ENCODE measurements at places on chromosomes 3 and 15.

- DNase-seq = no peak
Observed at GRCh38 chr3:148100476-148100875, 597.2 kb upstream of the AGTR1 start.

- no peak for DNase-seq
Observed at GRCh38 chr3:27578032-27578431, 93.8 kb upstream of the SLC4A7 start.

- DNase-seq = peak; percentile 30
Observed at GRCh38 chr3:143814443-143814889, 33.8 kb downstream of the SLC9A9 start.

- no peak for DNase-seq
Observed at GRCh38 chr3:89580859-89581258, 473.4 kb downstream of the EPHA3 start.

- DNase-seq = no peak
Observed at GRCh38 chr3:58386626-58387365, 46.8 kb downstream of the PDHB start.

- no peak for DNase-seq
Observed at GRCh38 chr15:42375252-42375651, 16.0 kb downstream of the CAPN3 start.

GRCh38 chr15:46636206-46636605 lies 1001.4 kb downstream of the SQOR start:
- no peak for DNase-seq

DNA sequence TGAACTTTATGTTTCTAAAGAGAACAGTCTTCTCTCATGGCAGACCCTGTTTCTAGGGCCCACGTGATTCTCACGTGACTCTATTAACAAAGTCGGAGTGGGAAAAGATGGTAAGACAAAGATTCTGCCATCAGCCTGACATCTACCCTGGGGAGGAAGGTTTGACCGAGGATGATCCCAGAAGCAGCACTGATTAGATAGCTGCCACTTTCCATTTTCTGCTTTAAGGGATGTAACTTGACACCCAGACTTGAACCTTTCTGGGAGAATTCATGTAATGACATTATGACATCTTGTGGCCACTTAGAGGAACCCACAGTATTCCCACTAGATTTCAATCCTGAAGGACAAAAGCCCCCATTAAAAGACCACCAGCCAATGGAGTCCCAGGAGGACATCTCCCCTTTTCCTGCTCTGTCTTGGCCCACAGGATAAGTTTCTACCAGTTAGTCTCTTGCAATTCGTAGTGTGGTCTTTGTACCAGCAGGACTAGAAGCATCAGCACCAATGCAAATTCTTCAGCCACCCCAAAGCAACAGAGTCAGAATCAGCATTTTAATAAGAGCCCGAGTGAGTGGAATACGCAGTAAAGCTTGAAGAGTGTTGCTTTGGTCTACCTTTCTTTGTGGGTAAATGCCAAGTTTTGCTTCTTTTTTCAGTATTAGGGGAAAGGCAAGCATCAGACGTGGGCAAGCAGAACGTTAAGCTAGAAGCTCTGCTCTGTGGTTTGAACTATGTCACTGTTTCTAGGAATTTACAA lies 480.5 kb upstream of the PROK2 start:
- DNase-seq = no peak

DNA sequence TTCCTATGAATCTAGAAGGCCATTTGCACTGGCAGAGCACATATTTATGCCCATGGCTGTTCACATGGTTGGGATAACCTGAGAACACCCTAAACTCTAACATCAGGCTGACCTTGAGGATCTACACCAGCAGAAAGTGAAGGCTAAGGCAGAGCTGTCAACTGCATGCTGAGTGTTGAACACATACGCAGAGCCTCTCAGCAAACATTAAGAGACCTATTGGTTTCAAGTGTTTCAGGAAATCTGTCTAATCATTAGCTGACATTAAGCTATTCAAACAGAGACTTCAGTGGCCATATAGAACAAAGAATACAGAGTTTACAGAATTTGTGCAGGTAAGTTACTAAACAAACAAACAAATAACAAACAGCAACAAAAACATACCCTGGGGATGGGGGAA lies 16.1 kb upstream of the SEC61A1 start:
- DNase-seq = no peak

DNA sequence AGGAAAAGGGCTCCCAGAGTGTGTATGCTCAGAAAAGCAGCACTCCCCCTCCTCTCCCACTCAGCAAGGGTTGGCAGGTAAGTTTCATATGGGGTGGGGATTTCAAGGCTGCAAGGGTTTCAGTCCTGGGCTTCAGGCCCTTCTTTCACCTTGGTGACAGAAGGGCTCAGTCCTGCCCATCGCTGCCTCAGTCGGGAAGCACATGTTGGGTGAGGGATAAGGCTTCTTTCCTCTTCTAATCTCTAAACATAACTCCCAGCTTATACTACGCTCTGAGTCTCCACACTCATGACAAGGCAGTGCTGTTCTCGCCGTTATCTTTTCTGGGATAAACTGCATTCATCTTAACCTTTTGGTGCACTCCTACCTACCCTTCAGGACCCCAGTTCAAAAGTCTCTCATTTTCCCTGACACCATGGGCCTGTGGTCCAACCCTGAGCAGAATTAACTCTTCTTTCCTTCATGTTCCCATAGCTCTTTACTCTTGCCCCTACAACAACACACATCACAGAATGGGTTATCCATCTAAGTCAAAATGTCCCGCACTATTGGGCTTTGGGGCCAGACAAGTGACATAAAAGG lies 17.0 kb downstream of the RAB43 start:
- no peak for DNase-seq

GRCh38 chr3:71104556-71104955 lies 479.0 kb downstream of the FOXP1 start:
- no peak for DNase-seq

- no peak for DNase-seq
Observed at GRCh38 chr15:47507221-47507985, 209.9 kb upstream of the SEMA6D start.

- peak; percentile 35 for DNase-seq
Observed at GRCh38 chr3:193788189-193788991, 195.4 kb downstream of the OPA1 start.

DNA sequence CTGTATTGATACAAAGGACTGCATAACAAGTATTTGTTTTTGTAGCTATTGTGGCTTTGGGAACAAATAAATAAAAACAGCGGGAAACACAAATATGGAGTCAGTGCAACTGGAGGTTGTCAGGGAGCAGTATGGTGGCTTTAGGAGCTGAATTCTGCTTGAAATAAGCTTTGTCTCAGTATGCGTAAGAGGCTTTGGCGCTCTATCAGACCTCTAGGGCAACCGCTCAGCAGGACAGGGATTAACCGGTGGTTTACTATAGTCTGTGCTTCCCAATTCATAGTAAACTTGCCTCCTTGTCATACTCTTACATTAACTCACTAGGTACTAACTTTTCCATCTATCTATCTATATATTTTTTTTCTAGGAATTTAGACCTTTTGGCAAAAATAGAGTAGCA lies 104.6 kb downstream of the ZIC1 start:
- no peak for DNase-seq

DNA sequence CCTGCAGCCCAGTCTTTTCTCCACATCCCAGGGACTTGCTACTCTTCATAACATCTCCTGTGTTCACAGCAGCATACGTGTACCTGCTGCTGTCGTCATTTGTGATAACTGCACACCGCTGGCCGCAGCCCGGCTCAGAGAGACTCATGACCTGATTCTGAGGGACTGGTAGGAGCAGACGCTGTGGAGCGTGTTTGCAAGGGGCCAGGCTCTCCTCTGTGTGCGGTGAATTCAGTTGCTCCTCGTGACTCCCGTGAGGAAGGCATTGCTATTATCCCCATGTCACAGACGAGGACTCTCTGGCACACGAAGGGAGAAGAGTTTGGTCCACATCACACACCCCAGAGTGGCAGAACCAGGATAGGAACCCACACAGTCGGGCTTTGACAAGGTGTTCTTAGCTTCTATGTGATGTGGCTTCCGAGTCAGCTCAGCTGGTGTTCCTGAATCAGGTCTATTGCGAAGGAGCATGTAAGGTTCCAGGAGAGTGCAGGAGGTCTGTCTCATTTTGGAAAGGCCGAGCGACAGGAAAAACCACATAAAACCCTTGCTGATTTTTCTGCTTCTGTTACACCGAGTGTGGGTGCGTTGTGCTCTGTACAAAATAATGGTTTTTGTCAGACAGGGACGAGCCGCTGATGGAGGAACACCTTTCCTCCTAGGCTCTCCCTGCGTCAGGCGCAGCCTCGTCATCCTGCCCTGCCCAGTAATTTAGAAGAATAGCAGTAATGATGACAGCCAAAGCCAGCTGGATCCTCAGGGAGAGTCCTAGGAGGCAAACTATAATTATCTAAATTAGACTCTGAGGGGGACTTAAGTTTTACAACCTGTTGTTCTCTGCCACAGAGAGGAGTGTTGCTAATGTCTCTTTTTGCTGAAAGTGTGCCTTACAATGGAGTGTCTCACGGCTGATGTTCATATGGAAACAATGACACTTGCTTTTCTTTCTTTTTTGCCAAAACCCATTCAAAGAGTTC lies 157.5 kb upstream of the RGMA start:
- no peak for DNase-seq

DNA sequence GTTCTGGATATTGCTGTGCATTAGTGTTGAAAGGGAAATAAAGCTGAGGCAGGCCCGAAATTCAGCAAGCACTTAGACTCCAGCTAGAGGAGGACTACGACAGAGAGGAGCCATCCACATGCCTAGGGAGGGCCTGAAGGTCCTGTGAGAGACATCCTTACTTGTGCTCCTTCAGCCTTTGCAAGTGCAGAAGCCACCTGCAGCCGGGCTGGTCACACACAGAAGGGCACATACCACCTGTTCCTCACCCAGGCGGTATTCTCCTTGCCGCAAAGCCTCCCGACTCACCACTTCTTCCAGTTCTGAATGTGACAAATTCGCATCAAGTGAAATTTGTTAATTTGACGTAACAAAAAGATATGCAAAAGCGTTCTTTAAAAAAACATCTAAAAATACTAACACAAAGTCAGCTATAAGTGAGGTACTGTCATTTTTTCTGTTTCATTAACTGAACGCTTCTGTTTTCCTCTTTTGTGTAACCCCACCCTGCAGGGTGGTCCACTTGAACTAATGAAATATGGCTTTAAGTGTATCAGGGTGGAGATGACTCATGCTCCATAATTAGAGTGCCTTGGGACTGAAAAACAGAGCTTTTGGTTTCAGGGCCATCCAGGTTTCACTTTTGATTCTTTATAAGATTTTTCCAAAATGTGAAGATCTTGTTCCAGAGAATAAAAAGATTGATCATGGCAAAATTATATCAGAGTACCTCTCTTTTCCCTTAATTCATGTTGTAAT lies 467.9 kb upstream of the ATP11B start:
- DNase-seq = no peak

DNA sequence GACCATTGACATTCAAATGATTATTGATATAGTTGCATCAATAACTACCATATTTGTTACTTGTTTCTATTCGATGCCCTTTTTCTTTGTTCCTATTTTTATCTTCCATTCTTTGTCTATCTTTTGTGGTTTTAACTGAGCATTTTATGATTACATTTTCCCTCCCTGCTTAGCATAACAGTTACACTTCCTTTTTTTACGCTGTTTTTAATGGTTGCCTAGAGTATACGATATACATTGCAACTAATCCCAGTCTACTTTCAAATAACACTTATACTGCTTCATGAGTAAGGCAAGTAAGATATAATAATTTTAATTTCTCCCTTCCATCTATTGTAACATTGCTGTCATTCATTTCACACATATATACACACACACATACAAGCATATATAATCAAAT lies 26.3 kb downstream of the COL6A6 start:
- no peak for DNase-seq

DNA sequence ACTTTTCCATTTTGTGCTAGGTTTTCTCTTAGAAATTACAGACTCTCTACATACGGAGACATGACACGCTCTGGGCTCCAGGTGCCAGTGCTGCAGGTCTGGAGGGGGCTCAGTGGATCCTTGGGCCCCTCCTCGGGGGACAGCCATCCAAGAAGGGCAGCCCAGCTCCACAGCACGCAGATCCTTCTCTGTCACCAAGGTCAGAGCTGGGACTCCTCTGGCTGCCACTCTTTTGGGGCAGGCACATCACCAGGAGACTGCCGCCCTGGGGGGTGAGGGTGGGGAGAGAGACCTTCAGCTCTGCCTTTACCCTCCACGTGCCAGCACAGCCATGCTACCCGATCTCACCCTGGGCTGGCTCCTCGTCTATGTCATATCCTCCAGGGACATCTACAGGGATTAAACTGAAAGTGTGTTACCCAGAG lies 65.6 kb downstream of the ATP10A start:
- no peak for DNase-seq

Data from activated naive CD4-positive, alpha-beta T cell treated with anti-CD3 and anti-CD28 coated beads, Interleukin-2, amount 10 ng/mL, durations not matched to agents 7 days and 5 days (primary cell).